Sigmoid colon (tissue), 7 donors: ENCODE measurements at places on chromosomes 16 and 17. TPM values are rescaled to one million over a fixed set of nuclear protein-coding genes. Genes with fewer than 3 reads are reported as not detected.

DNA sequence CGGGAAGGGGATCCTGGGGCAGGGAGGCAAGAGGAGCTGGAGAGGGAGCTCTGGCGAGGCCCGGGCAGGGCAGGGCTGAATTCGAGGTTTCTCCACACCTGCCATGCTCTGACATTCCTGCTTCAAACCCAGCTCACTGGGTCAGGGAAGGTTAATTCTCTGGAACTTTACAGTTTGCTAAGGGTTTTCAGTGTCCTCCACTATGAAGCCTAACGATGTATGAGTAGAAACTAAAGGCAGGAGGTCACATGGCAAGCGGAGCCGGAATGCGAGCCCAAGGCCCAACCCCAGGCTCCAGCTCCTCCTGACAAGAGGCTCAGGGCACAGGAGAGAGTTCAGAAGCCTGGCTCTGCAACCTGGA, 29.2 kb downstream of the DCAKD start:
- peaks cover under 1% of the 10 kb centered on the region for H3K36me3 ChIP-seq
- no peak for DNase-seq
- H3K27ac ChIP-seq, result peak overlapping the region; percentile 89
- peaks cover 36% of the 10 kb centered on the region for H3K4me1 ChIP-seq

The CD68 gene
- 24.6 TPM for total RNA-seq

- H3K27ac ChIP-seq, result no peak overlapping the region
- DNase-seq, result no peak
- H3K27me3 ChIP-seq, result no peaks in the 10 kb centered on the region
Observed at GRCh38 chr17:33218698-33219601, 74.1 kb downstream of the ASIC2 start.

- no peaks in the 10 kb centered on the region for H3K36me3 ChIP-seq
- H3K27ac ChIP-seq, result peak overlapping the region; percentile 97
- H3K27me3 ChIP-seq, result no peaks in the 10 kb centered on the region
Observed at GRCh38 chr17:32142857-32143526, 690 bp downstream of the RHOT1 start.

The DNAAF8 gene
- total RNA-seq, result 0.49 TPM

The NHLRC4 gene
- total RNA-seq, result 1.8 TPM
